ENCODE measurements at places on chromosomes 3 and 15.

DNA sequence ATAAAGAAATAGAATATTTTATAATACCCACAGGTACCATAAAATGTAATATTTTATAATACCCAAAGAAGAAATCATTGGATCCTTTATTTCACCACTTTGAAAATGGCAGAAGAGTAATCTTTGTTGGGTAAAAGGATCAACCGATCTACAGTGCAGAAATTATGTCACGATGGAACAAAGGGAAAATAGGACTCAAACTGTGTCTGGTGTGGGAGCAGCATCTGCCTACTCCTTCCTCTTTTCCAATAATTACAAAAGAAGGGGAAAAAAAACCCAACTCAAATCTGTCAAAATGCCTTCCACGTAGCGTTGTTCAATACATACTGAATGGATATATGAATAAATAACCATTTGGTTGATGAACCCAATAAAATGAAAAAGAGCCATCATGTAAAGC lies 492.6 kb upstream of the TBL1XR1 start:
- no peak for DNase-seq

- DNase-seq = no peak
Observed at GRCh38 chr15:40339621-40339945, 1.2 kb downstream of the CCDC9B start.

- DNase-seq = no peak
Observed at GRCh38 chr3:99607151-99607550, 31.2 kb upstream of the COL8A1 start.

- DNase-seq = no peak
Observed at GRCh38 chr3:102301155-102301880, 133.5 kb upstream of the ZPLD1 start.

DNA sequence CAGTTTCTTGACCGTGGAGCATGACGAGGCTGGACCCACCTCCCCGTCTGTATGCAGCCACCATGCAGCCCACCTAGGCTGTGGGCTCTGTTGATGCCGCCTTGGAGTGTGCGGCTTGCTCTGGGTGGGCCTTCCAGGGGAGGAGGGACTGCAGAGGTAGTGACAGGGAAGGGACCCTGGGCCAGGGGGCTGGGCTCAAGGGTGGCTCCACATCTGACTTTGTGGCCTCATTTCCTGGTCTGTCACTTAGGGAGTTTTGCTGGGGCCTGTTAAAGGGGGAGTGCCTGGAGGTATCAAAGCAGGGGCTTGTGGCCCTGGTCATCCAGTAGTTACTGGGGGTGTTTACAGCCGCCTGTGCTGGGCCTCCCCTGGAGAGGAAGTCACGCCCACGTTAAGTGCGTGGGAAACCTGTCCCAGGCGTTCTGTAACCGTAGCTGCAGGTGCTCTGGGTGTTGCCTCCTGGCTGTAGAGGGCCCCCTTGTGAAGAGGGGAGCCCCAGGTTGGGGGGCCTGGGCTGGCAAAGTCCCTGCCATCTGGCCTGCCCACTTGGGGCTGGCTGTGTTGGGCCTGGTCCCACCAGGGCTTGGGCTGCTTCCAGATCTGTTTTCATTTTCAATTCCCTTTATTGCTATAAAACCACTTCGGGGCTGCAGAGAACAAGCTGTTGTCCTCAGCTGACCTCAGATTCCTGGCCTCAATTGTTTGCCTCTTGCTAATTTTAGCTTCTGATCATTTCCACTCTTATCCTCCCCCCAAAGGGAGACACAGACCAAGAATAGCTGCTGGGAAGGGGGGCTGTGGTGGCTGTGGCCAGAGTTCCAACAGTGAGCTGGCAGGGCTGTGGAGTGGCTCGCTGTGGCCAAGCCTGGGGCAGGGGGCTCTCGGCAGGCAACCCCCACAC lies 26.5 kb downstream of the KLF13 start:
- peak; percentile 92 for DNase-seq

- peak; percentile 69 for DNase-seq
Observed at GRCh38 chr15:99564221-99565048, 1.3 kb upstream of the MEF2A start.

DNA sequence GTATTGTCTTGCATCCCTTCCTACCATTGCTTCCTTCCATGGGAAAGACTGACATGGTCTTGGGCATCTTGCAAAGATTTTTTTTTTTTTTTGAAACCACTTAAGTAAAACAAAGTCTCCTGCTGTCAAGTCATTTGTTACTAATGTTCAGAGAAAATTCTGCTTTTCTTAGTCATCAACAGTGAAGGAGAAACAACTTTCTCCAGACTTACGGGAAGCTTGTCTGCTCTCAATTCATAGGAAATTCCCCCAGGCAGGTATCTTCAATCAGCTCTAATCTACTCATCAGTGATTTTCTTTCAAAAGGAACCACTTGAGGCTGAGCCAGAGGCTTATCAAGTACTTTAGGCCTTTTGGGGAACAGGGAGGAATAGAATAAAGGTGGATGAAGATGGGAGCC lies 15.9 kb upstream of the DRD3 start:
- no peak for DNase-seq

GRCh38 chr15:58298879-58299850 lies 132.6 kb upstream of the LIPC start:
- DNase-seq = no peak

DNA sequence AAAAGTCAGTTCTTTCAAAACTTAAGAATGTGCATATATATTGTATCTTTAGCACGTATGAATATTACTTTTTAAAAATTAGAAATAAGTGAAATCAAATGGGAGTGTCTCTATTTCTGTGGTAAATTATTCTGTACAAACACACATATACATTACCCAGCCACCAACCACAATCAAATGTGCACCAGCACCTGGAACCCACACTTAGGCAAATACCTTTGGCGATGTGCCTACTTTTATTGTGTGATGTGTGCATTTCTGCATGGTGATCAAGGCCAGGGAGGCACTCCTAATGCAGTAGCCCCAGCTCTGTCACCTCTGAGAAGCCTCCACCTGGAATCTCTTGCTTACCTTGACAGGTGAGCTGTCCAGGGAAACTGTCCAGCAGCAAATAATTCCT lies 76.9 kb downstream of the PIK3R4 start:
- DNase-seq = no peak

DNA sequence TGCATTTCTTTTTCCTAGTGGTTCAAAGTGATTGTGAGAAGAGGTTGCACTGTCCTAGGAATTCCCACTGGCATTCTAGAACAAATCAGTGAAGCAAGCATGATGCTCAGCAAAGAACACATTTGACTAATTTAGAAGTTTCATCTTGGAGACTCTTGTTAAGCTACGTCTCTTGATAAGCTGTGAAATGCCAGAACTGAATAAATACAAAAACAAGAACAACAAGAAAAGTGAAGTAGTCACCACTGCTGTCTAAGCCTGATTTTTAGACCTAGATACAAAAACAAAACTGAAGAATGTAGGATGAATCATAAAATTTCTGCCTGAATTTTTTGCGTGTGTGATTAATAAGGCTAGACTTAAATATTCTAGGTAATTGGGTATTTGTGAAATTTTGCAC lies 1162.4 kb downstream of the TUSC7 start:
- DNase-seq = no peak

DNA sequence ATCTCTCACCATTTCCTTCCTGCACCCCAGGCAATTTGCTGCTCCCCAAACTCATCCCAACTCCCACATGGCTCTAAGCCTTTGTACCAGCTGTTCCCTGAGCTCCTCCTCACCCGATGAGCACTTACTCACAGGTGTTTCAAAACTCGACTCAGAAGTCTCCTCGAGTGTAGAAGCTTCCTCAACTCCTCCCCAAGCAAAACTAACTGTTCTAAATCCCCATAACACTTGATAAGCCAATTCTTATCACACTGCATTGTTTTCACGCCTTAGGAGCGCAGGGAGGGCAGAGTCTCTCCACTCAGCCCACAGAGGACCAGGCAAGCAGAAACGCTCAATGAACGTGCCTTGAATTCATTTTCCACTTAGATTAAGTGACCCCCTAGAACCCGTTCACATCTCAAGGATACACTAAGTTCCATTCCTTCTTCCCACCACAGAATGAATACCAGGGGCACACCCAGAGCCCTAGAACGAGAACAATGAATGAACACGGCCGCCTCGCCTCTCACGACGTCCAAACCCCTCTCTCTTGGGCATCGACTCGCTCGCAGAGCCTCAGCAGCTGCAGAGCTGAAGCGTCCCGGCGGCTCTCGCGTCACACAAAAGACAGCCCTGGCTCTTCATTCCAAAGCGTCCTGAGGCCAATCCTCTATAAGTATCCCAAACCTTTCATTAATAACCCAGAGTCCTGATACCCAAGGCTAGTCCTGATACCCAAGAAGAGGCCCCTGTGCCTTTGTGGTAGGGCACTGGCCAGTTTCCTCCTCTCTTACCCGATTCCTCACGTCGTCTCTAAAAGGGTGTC lies 1.1 kb downstream of the RAF1 start:
- peak; percentile 64 for DNase-seq

DNA sequence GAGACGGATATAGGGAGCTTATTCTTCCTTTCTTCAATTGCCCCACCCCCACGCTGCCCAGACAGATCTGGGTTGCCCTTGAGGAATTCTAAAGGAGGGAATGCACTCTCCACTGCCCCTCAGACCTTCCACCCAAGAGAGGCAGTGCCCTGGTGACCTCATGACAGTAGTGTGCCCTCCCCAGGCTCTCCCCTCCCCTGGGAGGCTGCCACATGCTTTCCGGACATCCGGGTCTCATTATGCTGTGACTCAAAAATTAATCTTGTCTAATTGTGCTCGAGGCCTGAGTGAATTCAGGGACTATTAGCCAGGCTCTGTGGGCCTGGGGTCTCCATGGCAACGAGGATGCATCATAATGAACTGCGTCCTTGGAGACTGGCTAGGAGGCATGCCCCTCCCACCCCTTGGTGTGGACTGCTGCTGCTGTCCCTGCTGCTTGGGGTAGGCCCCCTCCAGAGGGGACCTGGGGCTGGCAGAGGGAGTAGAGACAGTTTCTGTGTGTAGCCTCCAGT lies 20.8 kb downstream of the CORO2B start:
- DNase-seq = no peak

- no peak for DNase-seq
Observed at GRCh38 chr3:104005815-104006214, 1360.9 kb upstream of the ALCAM start.

GRCh38 chr15:92377083-92377789 lies 16.4 kb upstream of the ST8SIA2 start:
- DNase-seq = no peak

GRCh38 chr3:116920826-116921610 lies 211.4 kb downstream of the TUSC7 start:
- no peak for DNase-seq

DNA sequence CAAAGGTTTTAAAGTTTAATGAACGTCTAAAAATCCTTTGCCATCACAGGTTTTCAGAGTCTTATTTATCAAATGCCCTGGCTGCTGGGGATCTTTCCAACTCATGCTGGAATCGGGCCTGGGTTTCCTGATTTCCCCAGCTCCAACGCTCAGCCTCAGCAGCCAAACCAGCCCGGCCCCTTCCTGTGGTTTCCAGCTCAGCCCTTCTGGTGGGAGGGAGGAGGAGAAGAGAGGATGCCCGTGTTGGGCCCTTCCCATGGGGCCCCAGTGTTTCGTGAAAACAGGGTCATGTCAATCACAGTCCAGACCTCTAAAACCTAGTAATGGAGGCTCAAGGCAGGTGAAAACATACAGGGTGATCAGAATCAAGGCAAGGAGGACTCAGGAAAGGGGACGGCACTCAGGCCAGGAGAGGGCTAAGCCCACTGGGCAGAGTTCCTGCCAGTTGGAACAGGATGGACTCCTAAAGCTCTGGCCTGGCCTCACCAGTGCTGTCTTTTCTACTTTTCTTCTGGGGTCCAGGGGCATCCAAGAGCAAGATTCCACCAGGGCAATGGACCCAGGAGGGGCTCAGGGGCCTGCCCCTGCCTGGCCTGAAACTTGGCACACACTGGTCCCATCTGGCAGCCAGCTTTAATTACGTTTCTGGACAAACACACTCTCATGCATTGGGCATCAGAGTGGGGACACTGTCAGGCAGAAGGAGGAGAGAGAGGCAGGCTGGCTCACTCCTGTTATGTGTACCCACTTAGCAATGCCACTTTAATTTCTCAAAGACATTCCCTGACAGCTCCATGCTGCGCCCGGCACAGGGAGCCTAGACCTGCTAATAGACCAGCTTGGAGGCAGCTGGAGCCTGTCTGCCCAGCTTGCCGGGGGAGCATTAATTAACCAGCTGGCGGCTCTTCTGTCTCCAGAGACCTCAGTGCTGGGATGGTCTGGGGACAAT lies 194.6 kb downstream of the FAM43A start:
- peak; percentile 84 for DNase-seq

DNA sequence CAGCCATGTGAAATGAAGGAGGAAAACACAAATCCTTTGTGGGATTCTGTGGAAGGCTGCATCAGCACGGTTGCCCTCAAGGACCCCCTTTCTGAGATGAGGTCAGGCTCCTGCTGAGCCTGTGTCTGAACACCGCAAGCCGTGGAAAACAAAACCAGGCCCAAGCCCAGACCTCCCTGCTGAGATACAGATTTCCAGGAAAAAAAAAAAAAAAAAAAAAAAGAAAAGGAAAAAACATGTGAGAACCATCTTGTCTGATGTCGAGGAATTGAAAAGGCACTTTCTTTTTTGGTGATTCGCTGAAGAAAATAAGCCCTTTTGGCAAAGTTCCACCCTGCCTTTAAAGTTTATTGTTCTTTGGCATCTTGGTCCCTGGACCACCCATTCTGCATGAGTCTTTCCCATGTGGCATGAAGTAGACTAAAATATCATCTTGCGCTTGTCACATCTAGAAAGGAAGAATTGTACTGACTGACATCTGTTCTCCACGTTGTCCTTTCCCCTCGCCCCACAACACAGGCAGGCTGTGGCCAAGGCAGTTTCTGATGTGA lies 117.6 kb downstream of the CHST2 start:
- DNase-seq = no peak

- no peak for DNase-seq
Observed at GRCh38 chr3:127772827-127773751, 49.2 kb downstream of the MGLL start.

GRCh38 chr3:42376344-42376798 lies 34.0 kb downstream of the LYZL4 start:
- peak; percentile 78 for DNase-seq

DNA sequence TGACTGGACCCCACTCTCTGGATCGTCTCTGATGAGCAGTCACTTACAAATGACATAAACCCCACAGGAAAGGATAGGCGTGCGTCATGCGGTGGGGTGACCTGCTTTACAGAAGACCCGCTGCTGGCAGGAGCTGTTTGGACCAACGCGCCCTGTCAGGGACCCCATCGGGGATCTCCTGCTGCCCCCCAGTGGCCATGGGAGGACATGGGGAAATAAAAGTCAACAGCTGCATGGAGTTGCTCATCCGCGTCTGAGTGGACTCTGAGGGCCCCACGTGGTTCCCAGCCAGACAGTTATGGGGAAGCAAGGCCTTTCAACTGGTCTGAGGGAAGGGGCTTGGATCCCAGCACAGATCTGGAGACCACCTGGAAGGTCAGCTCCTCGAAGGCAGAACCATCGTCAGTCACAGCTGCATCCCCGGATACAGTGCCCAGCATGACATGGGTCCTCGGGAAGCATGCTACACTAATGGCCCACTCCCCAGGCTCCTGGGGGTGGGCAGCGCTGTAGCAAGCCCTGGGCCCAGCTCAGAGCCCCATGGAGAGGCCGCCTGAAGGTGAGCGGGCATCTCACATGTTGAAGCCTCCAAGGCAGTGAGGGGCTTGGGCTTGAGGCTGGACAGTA lies 32.1 kb downstream of the PTH1R start:
- DNase-seq = peak; percentile 86

- no peak for DNase-seq
Observed at GRCh38 chr3:107082527-107082926, 294.7 kb upstream of the CCDC54 start.

- no peak for DNase-seq
Observed at GRCh38 chr3:120705884-120706582, 24.0 kb upstream of the HGD start.

GRCh38 chr15:78989701-78990240 lies 44.9 kb upstream of the CTSH start:
- DNase-seq = no peak
